ENCODE measurements at places on chromosomes 2 and 18.
A peak's percentile ranks its signal among the peaks of the same experiment; 100 is the strongest.

DNA sequence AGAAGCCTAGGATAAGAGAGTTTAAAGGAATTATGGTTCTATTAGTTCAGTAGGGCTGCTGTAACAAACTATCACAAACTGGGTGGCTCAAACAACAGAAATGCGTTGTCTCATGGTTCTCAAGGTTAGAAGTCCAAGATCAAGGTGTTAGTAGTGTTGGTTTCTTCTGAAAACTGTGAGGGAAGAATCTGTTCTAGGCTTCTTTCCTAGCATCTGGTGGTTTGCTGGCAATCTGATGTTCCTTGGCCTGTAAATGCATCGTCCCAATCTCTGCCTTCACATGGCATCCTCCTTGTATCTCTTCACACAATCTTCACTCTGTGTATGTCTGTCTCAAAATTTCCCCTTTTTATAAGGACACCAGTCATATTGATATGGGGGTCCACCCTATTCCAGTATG is 76.3 kb downstream of the MDH1 start:
- no peak for DNase-seq

DNA sequence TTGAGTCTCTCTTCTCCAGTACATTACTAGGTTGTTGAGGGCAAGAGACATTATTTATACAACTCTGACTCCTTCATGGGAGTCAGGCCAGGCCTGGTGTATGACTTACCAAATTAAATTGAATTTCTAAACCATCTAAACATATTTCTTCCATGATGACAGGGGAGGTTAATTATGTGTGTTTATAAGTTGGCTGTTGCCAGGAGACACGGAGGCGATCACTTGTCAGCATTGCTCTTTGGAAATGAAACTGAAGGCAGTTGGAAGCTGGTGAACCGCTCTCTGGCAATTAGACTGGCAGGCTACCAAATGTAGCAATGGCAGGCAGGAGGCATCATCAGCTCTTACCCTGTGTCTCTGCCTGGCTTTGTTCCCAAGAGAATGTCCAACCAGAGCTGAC is 241.4 kb downstream of the KCNS3 start:
- no peak for DNase-seq

DNA sequence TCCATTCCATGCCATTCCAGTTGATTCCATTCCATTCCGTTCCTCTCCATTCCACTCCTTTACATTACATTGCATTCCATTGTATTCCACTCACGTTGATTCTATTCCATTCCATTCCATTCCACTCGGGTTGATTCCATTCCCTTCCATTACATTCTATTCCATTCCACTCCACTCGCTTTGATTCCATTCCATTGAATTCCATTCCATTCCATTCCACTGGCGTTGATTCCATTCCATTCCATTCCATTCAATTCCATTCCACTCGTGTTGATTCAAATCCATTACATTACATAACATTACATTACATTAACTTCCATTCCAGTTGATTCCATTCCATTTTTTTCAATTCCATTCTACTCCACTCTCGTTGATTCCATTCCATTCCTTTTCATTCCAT is 1142.8 kb downstream of the RPIA start:
- DNase-seq: no peak

- DNase-seq: no peak
These were observed 76.9 kb downstream of the KIAA2012 start for GRCh38 chr2:202149936-202150335.

GRCh38 chr18:13216711-13217465 is 1.7 kb upstream of the LDLRAD4 start:
- peak; percentile 30 for DNase-seq

GRCh38 chr2:111236025-111236424 is 115.3 kb downstream of the BCL2L11 start:
- DNase-seq: no peak

GRCh38 chr18:22021701-22022100 is 147.7 kb upstream of the GATA6 start:
- no peak for DNase-seq

- DNase-seq: no peak
These were observed 42.1 kb upstream of the SNED1 start for GRCh38 chr2:240956171-240956934.

GRCh38 chr2:203612246-203612645 is 77.1 kb upstream of the RAPH1 start:
- no peak for DNase-seq

DNA sequence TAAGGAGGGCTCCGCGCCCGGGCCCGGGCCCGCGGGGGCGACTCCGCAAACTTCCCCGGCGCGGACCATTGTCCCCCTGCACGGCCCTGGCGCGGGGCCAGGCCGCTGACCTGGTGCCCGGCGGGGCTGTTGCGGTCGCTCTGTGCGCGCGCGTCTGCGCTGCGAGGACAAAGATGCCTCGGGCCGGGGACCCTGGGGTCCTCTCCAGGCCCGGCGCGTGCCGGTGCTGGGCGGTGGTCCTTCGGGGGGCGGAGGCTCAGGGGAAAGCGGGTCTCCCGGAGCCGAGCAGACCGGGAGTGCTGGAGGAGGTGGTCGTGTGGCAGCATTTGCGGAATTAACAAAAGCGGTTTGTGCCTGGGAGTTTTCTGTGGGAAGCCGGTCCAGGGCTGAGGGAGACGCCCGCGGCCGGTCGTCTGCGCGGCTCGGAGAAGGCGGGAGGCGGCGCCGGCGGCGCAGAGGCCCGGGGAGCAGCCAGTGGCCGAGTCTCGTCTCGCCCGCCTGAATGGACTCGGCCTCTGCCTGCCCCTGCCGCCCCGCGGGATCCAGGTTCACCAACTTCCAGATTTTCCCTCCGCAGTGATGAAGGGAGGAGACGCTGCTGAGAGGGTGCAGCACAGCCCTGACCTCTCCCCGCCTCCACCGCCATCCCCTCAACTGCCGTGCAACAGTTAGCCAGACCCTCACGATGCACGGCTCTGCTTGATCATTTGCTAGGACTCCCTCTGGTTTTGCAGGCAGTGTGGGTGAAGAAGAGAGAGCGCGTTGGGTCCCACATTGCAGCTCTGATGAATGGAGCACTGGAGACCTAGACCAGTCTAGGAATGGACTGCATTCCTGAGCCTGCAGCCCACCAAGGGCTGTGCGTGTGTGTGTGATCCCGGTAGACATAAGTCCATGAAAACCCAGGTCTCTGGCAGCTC is 705 bp downstream of the EFR3B start:
- DNase-seq: peak; percentile 2

DNA sequence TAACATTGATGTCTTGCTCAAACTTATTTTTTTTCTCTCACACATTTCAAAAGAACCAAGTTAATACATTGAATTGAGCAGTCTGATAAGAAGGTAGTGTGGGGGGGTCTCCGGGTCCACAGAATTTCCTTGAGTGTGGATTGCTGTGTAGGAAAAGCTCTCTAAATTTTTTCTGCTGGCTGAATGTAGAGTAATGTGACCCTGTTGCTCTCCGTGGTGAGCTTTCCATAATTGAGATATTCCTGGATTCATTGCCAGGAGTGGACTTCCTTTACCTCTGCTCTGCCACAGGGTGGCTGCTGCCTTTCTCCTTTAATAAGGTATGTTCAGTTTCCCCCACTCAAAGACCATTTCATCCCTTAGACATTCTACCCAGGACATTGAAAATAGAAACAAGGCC is 50.9 kb downstream of the PKP4 start:
- DNase-seq: no peak

DNA sequence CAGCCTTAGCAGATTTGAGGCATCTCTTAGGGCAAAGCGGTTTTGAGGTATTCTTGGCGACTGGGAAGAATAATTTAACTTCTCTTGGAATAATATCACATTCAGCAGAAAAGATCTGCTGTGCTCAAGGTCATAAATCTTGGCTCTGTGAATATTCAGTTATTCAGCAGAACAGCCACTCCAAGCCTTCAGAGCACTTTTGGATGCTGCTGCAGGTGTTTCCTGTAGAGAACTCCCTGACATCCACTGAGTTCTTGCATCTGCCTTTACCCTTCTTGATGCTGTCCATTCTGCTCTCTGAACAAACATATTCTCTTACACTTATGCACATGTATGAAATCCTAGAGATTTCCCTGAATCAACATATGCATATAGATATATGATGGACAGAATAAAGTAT is 390.3 kb downstream of the NRXN1 start:
- DNase-seq: no peak

DNA sequence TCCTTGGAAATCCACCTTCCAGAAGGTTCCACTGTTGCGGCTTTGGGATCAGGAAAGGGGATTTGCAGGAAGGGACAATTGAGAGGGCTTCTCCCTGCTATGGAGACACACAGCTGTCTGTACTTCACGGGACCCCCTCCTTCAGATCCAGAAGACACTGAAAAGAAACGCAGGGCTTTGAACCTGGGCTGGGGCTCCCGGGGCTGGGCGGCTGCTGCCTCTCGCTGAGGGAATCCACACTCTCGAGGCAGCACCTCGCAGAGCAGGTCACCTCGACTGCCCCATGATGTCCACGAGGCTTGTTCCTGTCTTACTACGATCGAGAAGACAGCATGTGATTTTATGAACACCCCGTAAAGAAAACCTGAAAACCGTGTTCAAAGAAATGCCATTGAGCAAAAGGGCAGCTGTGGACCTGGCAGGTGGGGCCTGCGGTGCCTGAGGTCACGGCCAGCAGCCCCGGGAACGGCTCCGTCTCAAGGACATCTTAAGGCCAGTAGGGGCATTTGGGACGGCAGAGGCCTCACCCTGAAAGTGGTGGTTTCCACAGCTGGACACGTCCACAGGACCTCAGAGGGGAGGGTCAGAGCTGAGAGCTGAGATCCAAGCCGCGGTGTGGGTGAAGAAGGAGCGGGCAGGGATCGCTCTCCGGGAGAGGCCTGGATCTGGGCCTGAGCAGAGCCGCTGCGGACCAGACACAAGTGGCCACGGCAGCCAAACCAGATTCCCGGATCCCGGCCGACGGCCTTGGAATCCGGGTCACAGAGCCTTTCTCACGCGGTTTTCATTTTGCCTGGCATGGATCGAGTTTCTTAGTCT is 165.7 kb downstream of the RTP5 start:
- DNase-seq: no peak

DNA sequence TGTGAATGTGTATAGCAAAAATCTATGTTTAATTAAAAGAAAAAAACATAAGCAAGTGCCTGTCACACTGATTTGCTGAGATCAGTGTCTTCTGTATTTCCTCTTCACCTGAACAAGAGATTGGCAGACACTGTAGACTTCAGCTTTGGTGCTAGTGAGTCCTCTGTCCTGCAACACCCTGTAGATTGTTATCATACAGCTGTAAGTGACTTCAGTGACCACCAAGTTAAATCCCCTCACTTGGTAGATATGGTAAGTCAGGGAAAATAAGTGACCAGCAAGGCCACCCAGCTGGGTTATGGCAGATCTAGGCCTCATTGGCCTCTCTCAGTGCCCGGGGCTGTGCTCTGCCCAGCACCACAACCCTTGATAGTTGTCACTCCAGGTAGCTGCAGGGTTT is 119.7 kb upstream of the EML6 start:
- DNase-seq: no peak

DNA sequence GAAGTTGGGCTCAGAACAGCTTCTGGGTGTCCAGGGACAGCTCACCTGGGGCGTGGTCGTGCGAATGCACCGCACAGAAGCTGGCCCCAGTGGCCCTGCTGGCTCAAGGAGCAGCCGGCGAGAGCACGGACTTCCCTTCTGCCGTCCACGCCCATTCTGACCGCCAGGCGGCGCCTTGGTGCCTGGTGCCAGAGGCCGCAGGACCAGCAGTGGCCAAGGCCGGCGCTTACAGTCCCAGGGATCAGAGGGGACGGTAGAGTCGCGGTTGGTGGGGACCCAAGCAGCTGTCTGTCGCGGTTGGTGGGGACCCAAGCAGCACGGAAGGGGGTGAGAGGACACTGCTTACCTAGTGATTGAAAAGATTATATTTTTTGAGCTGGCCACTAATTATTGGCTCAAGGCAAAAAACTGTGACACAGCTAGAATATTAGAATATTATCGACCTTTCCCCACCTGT is 25.7 kb downstream of the NPPC start:
- DNase-seq: peak; percentile 28

DNA sequence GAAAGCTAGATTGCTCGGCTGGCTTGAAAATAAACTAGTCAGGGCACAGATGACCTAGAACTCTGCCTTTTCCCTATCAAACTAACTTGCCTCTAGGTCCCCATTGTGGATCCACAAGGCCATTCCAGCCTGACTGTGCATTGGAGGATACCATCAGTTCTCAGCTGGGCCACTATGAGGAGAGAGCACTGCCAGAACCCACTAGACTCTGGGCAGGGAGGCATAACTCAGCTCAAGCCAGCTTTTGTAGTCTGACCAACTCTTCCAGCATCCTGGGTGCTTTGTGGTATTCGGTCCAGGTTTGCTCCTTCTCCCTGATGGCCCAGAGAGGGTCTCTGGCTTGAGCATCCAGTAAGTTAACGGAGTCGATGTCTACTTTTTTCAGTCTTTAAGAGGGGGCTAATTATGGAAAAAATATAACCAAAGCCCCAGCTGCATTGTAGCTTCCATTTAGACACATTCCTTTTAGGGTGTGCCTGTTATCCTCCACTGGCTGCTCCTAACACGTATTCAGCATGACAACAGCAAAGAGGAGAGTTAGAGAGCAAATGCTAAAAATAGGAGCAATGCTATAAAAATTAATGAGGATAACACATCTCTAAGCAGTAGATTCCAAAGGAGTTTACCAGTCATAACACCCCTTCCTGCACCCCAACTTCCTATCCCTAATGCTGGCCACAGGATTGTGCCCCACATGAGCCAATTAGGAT is 15.2 kb downstream of the GKN2 start:
- no peak for DNase-seq

DNA sequence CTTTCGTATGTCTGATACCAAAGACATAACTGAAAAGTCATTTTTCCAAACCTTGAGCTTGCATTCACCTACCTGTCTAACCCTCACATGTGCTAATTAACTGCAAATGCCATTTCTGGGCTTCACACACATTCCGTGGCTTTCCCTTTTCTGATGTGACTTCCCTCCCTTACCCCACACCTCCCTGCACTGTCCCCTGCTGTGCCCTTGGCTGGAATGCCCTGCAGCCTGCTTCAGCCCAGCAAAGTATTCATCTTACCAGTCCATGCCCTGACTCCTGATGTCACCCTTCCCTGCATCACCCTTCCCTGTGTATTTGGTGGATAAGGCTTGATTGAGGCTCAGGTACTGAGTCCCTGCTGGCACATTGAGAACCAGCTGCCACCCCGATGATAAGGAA is 12.2 kb downstream of the RETSAT start:
- DNase-seq: no peak

GRCh38 chr2:100196786-100197494 is 54.5 kb upstream of the AFF3 start:
- DNase-seq: no peak
